Cerebellum (tissue), 4 donors: ENCODE measurements at places on chromosomes 6 and 20. TPM values are rescaled to one million over a fixed set of nuclear protein-coding genes. Genes with fewer than 3 reads are reported as not detected.

The ANKRD66 gene
- 0.27 TPM for total RNA-seq

The PET117 gene
- total RNA-seq, result 8.3 TPM

The RIN2 gene
- total RNA-seq, result 37.4 TPM

The PDE10A gene
- 41.5 TPM for total RNA-seq

The VIP gene
- 0.18 TPM for total RNA-seq

- no peak for DNase-seq
Observed at GRCh38 chr6:40852779-40853373, 186.1 kb downstream of the UNC5CL start.

DNA sequence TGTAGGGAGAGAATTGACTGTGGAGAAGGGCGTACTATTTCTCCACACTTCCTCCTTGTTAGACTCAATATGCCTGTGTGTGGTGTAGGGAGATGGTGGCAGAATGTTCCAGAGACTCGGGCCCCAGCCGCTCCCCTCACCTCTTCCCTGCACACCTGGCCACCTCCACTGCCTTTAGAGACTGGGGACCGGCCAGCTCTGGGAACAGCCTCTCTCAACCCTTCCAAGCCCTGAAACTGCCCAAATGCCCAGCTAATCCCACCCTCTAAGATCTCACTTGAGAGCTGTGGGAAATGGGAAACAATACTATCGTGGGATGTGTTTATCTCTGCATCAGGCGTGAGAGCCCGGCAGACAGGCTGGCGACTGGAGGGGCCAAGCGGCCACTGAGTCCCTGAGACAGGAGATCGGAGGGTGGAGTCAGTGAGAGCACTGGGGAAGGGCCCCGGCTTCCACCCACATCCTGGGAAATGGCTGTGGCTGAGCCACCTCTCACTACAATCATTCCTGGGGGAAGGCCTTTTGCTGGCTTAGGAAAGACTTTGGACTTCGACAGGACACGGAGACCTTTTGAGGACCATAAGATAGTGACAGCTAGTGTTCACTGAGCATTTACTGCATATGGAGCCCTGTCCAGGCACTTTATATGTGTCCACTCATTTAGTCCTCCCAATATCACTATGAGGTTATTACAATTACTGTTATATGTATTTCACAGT lies 31.0 kb upstream of the MRPS18A start:
- no peak for DNase-seq

DNA sequence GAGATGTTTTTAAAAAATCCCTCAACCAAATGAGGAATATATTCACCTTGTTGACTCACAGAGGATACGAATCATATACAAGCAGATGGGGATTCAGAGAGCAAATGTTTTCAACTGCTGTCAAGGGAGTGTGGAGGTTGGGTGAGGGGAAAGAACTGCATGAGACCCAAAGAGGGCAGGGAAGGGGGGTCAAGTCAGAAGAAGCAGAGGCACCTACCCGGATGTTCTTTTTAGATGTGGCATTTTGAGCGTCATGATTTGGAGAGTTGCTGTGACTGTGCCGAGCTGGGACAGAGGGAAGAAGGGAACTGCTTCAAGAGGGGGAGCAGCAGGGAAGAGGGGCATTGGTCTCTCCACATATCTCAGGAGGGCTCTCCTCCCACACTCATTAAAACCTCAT lies 191.3 kb upstream of the PROKR2 start:
- no peak for DNase-seq

GRCh38 chr6:36955671-36956445 lies 1.3 kb downstream of the PI16 start:
- no peak for DNase-seq

DNA sequence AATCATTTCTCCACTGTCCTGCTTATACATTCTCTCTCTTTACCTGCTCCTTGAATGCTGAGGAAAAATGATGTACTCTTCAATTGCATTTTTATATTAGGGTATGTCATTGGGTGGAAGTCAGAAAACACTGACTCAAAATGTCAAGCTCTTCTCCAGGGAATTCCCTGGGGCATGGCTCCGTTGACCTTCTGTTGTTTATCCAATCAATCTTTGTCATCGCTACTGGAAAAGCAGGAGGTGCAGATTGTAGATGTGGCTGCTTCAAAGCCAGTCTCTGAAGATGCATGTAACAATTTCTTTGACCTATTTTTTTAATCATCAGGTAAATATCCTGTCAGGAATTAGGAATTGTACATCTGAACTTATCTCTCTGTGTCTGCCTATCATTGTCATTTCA lies 63.9 kb upstream of the TENT5A start:
- no peak for DNase-seq

DNA sequence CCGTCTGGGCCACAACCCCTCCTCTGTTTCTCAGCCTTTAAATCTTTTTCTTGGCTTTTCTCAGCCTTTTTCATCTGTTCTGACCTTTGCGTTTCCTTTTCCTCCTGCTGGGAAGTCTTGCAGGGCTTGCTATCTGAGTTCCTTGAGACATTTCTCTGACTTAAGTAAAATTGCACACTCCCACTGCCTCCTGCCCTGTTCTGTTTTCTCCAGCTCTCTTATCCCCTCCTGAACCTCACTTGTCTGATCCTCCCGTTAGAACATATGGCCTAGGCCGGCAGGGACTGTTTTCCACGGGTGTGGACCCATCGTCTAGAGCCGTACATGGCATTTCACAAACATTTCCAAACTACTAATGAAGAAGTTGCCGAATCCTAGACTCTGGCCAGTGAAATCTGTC lies 63.0 kb downstream of the ARID1B start:
- DNase-seq, result no peak

GRCh38 chr20:45157962-45158361 lies 16.7 kb upstream of the PI3 start:
- no peak for DNase-seq

GRCh38 chr6:165697171-165697570 lies 34.1 kb upstream of the PDE10A start:
- no peak for DNase-seq

- DNase-seq, result no peak
Observed at GRCh38 chr6:121616406-121616805, 181.0 kb downstream of the GJA1 start.

DNA sequence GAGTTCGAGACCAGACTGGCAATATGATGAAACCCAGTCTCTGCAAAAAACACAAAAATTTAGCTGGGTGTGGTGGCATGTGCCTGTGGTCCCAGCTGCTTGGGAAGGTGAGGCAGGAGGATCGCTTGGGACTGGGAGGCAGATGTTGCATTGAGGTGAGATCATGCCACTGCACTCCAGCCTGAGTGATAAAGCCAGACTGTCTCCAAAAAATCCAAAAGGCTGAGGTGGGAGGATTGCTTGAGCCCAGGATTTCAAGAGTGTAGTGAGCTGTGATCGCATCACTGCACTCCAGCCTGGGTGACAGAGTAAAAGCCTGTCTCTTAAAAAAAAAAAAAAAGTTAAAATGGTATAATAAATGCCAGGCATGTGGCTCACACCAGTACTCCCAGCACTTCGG lies 1.3 kb upstream of the PTCRA start:
- no peak for DNase-seq

DNA sequence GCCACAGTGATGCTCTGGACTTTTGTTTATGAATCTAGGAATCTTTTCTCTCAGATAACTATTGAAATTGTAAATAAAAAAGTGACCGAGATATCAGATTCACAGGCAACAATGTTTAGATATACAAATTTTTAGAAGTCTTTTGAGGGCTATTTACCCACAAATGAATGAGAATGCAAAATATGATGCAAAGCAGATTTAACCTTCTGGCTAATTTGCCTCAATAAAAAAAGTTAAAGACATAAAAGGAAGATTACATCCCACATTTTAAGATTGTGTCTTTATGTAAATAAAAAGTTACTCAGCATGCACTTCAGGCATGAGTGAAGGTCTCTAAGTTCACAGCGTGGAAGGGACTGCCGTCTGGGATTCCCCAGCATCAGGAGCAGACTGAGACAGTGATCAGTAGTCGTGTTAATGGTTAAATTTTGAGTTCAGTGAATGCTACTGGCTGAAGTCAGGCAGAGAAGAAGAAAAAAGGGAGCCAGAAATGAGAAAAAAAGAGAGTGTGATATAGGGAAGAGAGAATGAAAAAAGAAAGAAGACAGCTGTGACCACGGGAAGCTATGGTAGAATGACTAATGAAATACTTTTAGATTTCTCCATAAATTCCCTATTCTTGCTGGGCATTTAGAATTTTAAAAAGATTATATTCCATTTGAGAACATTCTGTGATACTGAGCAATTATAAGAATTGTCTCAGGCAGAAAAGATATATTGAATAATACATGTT lies 93.6 kb downstream of the MYB start:
- DNase-seq, result no peak
